ENCODE measurements at places on chromosomes 11 and 22.

- no peak for DNase-seq
These were observed 78.6 kb upstream of the RTL6 start for GRCh38 chr22:44576311-44577260.

GRCh38 chr11:17547932-17548331, 873 bp downstream of the OTOG start:
- no peak for DNase-seq

GRCh38 chr11:10208131-10208575, 85.9 kb downstream of the SBF2 start:
- DNase-seq, result peak; percentile 11

- DNase-seq, result no peak
These were observed 56.4 kb downstream of the ANO1 start for GRCh38 chr11:70134490-70134889.

GRCh38 chr22:36413022-36413775, 25.4 kb upstream of the MYH9 start:
- DNase-seq, result no peak

- DNase-seq, result no peak
These were observed 20.4 kb downstream of the ALKBH8 start for GRCh38 chr11:107545101-107545514.

- DNase-seq, result no peak
These were observed 8.4 kb upstream of the MAP6 start for GRCh38 chr11:75677275-75677674.

DNA sequence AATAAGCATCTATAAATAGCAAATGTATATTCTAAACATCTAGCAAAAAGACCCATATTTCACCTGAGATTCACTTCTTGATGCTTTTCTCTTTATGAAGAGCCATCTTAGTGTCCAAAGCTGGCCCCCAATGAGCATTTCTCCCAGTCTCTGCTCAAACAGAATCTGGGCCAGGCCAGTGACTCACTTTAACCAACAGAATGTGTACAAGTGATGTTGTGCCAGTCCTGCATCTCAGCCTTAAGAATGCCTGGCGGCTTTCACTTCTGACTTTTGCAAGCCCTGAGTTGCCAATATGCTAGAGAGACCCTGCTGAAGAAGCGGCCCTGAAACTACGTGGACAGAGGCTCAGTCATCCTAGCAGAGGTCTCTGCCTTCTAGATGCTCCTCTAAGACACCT, 6.9 kb upstream of the COPB1 start:
- DNase-seq, result no peak

DNA sequence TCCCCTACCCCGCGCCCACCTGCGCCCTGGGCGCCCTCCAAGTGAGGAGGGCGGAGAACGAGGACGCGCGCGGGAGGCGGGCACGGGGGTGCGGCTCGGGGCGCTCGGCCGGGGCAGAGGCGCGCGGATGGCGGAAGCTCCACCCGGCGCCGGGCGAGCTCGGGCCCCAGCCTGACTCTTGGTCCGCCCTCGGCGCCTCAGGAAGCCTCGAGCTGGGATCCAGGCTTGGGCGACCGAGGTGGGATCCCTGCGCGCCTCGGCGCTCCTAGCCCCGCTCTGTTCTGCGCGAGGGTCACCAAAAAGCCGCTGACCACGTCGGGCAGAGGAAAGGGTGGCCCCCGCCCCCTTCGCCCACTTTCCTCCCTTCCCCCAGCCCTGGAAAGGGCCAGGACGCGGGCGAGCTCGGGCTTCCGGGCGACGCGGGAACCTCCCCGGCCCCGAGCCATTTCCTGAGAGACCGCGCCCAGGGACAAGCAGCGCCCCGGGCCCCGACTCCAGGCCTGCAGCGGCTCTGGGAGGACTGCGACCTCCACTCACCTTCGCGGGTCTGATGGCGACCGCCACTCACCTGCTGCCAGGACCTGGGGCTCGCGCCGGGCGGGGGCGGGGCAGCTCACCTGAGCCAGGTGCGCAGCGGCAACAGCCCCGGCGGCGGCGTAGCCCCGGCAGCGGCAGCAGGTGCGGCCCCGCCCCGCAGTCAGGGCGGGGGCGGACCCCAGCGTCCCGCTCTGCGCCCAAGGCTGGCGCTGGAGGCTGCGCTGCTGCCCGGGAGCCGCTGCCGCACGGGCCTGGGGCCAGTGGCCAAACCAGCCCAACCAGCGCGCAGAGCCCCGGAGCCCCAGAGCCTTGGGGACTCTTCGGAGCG, 2.2 kb upstream of the SIGIRR start:
- DNase-seq, result no peak

DNA sequence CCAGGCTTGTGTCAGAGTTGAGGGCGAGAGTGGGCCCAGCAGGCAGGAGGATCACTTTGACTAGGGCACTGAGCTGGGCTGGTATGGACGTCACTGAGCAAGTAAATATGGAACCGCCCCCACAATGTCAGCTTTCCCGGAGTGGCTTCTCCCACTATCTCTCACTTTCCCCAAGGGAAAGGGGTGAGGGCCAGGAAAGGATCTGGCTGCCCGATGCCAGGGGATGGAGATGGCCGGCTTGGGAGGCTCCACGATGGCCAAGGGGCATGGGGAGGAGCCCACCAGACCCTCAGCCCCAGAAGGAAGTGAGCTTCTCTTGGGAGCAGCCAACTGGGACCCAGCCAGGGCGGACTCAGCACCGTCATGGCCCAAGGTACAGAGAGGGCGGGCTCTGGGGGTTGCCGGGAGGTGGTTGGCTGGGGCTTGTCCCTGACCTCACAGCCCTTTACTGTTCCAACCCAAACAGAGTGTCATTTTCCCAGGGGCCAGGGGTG, 8.7 kb downstream of the PRDM11 start:
- no peak for DNase-seq

- peak; percentile 44 for DNase-seq
These were observed 35.9 kb upstream of the HORMAD2 start for GRCh38 chr22:30044369-30044768.

DNA sequence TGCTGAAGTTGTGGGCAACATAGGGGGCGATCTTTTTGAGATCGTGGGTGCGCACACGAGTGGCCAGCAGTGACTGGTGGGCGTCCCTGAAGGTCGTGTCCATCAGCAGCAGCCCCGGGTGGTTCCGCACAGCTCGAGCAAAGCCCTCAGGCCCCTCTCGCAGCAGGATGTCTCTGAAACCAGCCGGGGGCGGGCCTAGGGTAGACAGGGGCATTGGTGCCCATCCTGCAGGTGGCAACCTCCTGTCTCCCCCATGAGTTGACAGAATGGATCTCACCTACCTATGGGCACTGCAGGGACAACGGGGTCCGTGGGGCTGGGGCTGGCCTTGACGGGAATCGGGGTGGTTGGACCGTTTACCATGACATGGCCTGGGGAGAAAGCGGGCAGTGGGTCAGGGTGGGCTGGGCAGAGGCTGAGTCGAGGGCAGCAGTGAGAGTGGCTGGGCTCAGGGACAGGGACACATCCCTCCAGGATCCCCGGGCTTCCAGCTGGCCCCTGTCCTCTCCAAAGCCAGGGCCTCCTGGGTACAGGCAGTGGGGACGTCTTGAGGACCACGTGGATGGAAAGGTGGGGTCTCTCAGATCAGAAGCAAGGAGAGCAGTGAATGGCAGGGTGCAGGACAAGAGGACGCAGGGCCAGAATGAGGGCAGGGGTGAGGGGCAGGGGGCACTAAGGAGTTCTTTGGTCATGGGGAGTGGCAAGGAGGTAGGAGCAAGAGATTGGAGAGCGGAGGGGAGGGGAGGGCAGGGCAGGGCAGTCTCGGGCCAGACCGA, 4.2 kb upstream of the LRFN4 start:
- DNase-seq, result no peak

GRCh38 chr11:11313426-11313825, 39.6 kb downstream of the CSNK2A3 start:
- DNase-seq, result peak; percentile 11

GRCh38 chr11:5367448-5368074, 16.1 kb upstream of the OR51M1 start:
- DNase-seq, result no peak

GRCh38 chr22:43555561-43556515, 144.0 kb downstream of the MPPED1 start:
- DNase-seq, result no peak

DNA sequence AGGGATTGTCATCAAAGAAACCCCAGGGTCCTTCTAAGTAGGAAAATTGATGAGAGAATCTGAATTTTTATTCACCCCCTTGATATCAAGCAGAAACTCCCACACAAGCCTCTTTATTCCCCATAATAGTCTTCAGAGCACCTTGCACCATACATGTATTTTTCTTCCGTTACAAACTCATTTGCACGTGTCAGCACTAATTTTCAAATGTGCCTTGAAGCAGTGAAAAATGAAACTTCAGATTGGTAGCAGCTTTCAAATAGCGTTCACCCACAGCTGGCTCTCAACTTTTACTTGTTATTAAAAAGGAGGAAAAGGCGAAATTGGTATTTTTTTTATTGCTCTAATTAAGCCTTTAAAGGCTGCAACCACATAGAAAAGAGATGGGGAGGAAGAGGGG, 343.0 kb upstream of the TENM4 start:
- DNase-seq, result no peak

DNA sequence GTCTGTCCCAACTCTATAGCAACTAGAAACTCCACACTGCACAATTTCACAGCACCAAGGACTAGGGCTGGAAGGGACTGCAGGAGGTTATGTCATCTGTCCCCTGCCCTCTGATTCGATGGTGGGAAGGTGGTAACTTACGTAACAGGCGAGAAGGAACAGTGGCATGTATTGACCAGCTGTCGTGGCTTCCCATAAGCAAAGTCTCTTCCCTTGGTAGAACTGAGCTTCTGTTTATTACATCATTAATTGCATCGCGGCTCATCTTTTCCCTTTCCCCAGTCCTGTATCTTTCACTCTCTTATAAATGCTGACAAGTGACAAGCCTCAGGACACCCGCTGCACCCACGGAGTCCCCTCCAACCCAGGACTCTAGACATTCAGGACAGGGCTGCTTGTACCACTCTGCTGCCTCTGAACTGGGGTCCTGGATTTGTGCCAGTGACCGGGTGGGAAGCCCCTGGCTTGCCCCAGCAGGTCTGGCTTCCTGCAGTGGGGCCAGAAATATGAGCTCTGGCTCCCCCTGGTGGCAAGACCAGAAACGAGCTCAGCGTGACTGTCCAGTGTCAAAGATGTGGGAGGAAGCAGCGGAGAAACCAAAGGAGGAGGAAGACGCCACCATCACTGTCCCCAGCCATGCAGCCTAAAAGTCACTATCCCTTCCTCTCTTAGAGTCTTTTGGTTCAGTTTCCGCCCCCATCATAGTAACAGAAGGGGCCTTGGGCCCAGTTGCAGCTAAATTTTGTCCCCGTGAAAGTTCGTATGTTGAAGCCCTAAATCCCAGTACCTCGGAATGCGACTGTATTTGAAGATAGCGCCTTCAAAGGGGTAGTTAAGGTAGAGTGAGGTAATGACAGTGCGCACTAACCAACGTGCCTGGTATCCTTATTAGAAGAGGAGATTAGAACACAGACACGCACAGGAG, 84.5 kb downstream of the ISX start:
- no peak for DNase-seq

GRCh38 chr11:132088551-132088950, 718.1 kb downstream of the NTM start:
- DNase-seq, result no peak

- peak; percentile 64 for DNase-seq
These were observed 38.9 kb upstream of the CSNK2A3 start for GRCh38 chr11:11391796-11392463.

DNA sequence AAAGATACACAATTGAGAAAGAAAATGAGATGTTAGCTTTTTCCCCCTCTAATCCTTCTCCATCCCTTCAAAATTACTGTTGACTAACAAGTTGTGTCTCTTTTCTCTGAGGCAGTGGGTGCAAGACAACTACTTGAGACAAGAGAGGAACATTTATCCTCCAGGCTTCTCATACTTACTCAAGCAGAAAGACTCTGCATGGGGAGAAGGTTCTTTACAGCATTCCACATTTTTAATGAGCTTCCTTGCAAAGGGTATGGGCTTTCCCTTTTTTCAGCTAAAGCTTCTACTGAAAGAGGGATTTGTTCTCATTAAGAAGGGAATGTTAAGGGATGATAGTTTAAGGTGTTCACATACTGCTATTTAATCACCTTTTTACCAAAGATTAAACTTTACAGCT, 47.8 kb downstream of the PAX6 start:
- no peak for DNase-seq

GRCh38 chr22:45216133-45217003, 24.3 kb downstream of the KIAA0930 start:
- no peak for DNase-seq

DNA sequence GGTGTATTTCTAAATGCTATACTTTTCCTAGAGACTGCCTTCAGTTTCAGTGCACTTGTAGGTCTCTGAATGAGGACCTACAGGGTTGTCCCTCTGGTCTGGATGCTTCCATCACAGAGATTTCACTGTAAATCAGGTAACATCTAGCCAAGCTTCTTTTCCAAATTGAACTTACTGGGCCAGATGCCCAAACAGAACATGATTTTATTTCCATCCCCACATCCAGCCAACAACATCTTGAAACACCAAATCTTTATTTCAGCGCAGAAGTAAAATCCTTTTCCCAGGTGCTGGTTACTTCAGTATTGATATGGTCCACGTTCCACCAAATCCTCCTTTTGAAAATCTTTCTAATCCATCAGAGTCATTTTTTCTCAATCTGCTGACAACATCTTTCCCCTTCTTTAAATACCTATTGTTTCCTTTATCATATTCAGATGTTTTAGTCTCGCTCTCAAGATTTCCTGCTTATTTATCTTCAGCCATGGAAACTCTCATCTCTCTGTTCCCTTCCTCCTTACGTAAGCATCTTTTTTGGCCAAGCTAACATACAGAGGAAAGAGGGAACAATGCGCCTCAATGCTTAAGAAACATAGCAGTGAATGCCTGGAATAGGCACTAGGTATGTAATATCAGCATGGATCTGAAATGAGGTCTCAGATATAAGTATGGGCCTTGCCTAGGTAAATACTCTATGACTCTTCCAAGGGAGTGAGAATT, 201.2 kb upstream of the MTNR1B start:
- DNase-seq, result no peak

GRCh38 chr11:70527429-70528045, 129.2 kb downstream of the CTTN start:
- no peak for DNase-seq

- DNase-seq, result no peak
These were observed 32.1 kb downstream of the PPM1F start for GRCh38 chr22:21920341-21921183.

DNA sequence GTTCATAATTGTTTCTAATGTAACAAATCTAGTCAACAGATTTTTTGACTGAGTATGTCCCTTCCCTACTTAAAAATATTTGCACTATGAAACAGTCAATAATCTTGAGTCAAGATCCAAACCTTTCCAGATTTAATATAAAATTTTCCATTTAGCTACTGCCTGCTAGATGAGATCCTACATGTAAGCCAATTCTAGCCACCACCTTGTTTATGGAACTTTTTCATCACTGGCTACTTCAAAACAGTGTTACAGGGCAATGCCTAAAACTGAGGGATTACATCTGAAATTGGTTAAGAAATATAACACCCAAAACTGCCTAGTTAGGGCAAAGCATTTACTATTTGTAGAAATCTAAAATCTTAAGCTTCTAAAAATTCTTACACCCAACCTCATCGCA, 10.5 kb upstream of the FUT4 start:
- DNase-seq, result no peak

GRCh38 chr11:95531116-95531515, 258.5 kb downstream of the FAM76B start:
- DNase-seq, result no peak

Data from H54 (cell line).